ENCODE measurements at places on chromosomes 4 and X. TPM values are rescaled to one million over a fixed set of nuclear protein-coding genes. Genes with fewer than 3 reads are reported as not detected.

Gene PWWP3B
- polyA plus RNA-seq: not detected

Gene TASL
- 22.2 TPM for polyA plus RNA-seq

Gene ARSJ
- polyA plus RNA-seq: not detected

DNA sequence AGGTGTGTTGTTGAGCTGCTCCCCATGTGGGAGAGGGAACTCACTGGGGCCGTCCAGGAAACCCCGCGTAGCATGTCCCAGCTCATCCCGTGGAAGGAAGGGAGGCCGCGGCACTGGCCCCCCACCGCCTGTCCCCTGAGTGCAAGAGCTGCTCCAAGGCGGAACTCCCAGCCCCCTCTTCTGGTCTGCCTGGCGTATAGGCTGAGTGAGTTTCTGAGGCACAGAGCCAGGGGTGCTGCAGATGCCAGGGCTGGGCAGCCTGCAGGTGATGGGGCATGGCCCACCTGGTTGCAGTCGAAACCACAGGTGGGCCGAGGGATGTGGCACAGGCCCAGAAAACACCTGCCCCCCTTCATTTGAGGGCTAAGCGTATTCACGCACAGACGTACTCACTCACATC lies 49.6 kb downstream of the ABLIM2 start:
- H3K4me3 ChIP-seq: no peak overlapping the region
- H3K27ac ChIP-seq: no peak overlapping the region
- H3K4me1 ChIP-seq: no peaks in the 10 kb centered on the region
- no peak for DNase-seq
- no peaks in the 10 kb centered on the region for H3K36me3 ChIP-seq

- H3K36me3 ChIP-seq: no peaks in the 10 kb centered on the region
- no peaks in the 10 kb centered on the region for H3K4me1 ChIP-seq
- H3K27me3 ChIP-seq: no peaks in the 10 kb centered on the region
Observed at GRCh38 chrX:77814210-77814609, 28.2 kb upstream of the ATRX start.

- no peaks in the 10 kb centered on the region for H3K36me3 ChIP-seq
- no peak overlapping the region for H3K4me3 ChIP-seq
- no peaks in the 10 kb centered on the region for H3K27me3 ChIP-seq
- H3K27ac ChIP-seq: no peak overlapping the region
- H3K4me1 ChIP-seq: no peaks in the 10 kb centered on the region
- no peak for DNase-seq
Observed at GRCh38 chr4:33200377-33200776, 2480.2 kb downstream of the PCDH7 start.

DNA sequence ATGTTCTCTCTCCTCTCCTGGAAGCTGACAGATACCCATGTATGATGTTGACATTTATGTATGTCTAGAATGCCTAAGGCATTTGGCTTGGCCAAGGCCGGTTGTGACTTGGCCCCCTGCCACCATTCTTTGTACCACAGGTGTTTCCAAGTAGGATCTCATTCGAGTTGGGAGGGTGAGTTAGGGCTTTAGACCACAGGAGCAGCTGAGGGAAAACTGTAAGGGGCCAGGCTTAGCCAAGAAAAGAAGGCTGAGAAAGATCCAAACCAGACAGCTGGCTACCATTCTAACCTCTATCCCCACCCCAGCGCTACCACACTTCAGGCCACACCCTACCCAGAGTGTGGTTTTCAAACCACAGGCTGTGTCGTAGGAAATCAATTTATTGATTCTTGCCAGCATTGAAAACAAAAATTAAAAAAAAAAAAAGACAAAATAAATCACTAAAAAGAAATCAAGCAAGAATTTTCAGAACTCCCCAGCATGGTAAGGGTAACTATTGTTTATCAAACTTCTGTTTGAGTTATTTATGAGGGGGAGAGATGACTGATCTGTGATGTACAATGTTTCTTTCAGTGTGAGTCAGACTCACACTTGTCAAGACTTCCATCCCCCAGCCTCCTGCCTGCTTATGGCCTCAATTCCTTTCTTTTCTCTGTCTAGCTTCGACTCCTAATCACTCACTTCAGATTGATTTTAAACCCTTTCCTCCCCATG lies 9.9 kb downstream of the TMSB4X start:
- H3K4me1 ChIP-seq: peaks cover 37% of the 10 kb centered on the region
- no peak overlapping the region for H3K27ac ChIP-seq
- no peaks in the 10 kb centered on the region for H3K36me3 ChIP-seq

DNA sequence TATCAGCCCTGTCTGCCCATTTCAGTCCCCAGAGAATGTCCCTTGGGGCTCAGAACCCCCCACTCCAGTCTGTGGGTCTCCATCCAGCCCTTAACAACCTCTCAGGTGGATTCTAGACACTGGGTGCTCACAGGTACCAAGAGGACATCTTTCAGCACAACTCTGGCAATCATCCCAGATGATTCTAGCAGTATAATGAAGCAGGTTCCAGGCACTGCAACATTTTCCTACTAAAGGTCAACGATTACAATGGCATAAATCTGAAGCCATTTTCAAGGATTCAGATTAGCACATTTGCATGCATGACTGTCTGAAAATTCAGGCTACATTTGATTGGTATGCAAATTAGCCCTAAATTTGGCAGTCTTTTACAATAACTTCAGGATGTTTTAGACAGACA lies 10.0 kb downstream of the SLC2A9 start:
- H3K4me1 ChIP-seq: peaks cover 15% of the 10 kb centered on the region
- H3K36me3 ChIP-seq: peaks cover 88% of the 10 kb centered on the region
- no peak overlapping the region for H3K4me3 ChIP-seq
- no peak overlapping the region for H3K27ac ChIP-seq

- no peaks in the 10 kb centered on the region for H3K27me3 ChIP-seq
- DNase-seq: no peak
- H3K4me1 ChIP-seq: peaks cover 29% of the 10 kb centered on the region
- H3K27ac ChIP-seq: no peak overlapping the region
Observed at GRCh38 chr4:71255976-71256375, 82.8 kb upstream of the SLC4A4 start.

All from CD14-positive monocyte (primary cell).